ENCODE measurements at places on chromosomes 2 and 18.

DNA sequence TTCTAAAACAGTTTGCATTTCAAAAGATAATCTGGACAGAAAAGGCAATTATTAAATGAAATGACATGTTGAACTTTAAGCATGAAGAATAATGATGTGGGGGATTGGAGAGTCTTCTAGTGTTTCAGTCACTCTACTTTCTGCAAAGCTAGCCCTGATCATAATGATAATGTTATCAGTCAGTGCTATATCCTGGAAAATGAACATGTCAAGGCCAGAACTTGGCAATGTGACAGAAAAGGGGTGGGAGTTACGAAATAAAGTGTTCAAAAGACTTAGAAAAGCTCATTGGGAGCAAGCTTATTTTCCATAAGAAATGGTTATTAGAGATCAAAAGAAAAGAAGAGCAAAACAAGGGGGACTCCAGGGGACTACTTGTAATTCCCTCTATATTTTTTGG is 288.5 kb upstream of the SLC8A1 start:
- no peak for DNase-seq

DNA sequence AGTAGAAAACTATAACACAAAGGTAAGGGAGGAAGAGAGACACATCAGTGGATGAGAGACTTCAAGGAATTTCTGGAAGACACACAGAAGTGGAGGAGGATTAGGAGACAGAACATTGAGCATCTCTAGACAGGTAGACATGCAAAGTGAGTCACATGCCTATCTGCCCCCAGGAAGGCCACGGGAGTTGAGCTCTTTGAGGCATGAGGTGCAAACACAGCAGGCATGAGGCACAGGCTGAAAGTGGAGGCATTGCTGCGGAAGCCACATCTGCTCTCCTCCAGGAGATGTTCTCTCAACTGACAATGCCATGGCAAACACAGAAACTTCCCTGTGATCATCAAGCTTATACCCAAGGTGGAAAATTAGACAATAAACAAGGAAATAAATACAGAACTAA is 481.6 kb upstream of the MYT1L start:
- DNase-seq: no peak

- DNase-seq: no peak
Observed at GRCh38 chr2:45734952-45735351, 83.5 kb downstream of the PRKCE start.

GRCh38 chr18:62521082-62521481 is 1.7 kb upstream of the ZCCHC2 start:
- DNase-seq: no peak

DNA sequence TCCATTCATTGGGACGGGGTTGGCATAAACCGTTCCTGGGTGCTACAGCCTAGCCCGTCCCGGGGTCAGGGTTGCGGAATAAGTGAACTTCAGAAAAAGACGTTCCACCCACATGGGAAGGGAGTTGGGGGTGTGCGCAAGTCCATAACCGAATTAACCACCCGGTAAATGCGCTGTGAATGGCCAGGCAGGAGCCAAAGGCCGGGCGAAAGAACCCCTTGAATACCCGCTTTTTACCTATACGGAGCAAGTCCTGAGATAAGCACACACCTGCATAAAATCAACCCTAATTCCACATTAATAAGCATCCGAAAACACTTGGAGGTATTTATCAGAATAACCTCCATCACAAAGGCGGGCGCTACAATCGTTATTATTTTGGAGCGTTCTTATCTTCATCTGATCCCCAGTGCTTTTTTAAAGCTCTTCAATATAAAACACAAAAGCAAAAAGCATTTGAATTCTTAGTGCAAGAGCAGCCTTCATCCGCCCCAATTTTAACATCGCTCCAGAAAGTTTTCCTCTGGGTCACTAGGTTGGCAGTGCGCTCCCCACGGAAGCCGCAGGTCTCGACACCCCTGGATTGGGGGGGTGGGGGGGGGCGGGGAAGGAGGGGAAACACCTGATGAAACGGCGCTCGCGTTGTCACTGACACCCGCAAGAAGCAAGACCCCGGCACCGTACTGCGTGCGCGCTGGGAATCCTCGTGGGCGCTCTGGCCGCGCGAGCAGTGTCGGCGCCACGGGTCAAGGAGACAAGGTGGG is 1.2 kb downstream of the SATB2 start:
- DNase-seq: no peak

DNA sequence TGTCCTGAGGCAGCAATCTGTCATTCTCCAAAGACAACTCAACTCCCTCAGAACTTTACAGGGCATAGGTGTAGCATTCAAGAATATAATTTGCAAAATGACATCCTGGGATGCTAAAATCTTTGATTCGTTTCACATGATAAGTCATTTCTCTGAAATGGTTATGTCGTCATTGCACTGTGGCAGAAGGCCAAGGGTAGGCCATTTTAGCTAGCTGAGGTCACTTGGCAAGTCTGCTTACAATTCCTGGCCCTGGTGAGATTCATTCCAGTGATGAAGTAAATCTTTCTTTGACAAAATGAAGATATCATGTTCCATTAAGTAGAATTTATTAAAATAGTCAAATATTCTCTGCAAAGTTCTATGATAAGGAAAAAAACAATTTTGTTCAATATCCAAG is 1410.3 kb upstream of the LRRTM1 start:
- DNase-seq: no peak

DNA sequence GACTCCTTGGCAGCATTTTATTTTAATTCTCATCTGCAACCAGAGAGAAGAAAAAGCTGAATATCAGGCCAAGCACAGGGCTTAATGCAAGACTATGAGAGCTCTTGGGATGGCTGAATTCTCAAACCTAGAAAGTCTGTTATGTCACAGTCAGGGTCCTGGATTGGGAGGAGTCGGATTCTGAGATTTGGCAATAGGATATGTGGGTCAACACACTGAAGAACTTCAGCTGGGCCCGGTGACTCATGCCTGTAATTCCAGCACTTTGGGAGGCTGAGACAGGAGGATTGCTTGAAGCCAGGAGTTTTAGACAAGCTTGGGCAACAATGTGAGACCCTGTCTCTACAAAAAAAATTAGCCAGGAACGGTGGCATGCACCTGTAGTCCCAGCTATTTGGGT is 102.4 kb downstream of the COL3A1 start:
- DNase-seq: peak; percentile 52

- no peak for DNase-seq
Observed at GRCh38 chr2:65214361-65214760, 13.3 kb upstream of the ACTR2 start.

DNA sequence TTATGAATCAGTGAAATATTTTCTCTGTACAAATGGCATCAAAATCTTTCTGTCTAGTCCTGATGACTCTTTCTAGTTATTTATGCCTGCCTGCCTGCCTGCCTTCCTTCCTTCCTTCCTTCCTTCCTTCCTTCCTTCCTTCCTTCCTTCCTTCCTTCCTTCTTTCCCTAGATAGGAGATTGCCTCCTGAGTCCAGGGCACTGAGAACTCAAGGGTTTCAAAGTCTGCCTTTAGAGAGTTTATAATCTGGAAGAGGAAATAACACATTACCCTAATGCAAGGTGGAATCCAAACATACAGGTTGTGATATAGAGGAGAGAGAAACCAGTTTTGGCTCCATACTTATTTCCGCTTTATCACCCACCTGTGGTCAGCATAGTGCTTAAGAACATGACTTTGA is 98.1 kb upstream of the SERPINE2 start:
- DNase-seq: no peak

- DNase-seq: no peak
Observed at GRCh38 chr2:59585655-59586054, 967.8 kb downstream of the BCL11A start.

GRCh38 chr18:59033359-59033758 is 106.3 kb upstream of the SEC11C start:
- DNase-seq: no peak

- no peak for DNase-seq
Observed at GRCh38 chr2:215332872-215333595, 21.2 kb downstream of the ATIC start.

All from astrocyte of the spinal cord (primary cell).